ENCODE measurements at places on chromosomes 11 and 22.

DNA sequence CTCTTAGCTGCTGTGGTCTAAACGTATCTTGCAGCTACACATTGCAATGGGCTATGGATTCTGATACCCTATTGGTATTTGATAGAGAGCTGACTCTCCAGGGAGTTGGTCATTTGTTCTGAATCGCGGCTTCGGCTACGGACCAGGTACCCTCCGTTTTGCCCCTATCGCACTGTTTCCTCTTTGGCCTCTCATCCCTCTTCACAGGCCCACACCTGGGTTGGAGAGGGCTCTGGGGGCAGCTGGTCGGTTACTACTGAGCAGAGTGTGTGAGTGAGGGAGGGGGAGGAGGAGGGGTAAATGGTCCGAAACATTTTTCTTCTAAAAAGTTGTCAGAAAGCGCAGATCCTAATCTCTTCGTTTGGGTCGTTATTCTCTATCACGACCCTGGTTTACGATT is 48.8 kb upstream of the HSD17B12 start:
- no peak for DNase-seq

- DNase-seq: no peak
Observed at GRCh38 chr22:39689421-39689820, 118.9 kb downstream of the CACNA1I start.

- DNase-seq: no peak
Observed at GRCh38 chr11:18265949-18266348, at the start of gene SAA1. SAA1 (plus strand) TSS chr11:18266264; CDS start chr11:18266888, 624 bp downstream.

GRCh38 chr22:37109242-37109917 is at the start of gene TMPRSS6:
TMPRSS6 (minus strand) TSS chr22:37109713; CDS start chr22:37103417, 6,296 bp downstream.
- no peak for DNase-seq

GRCh38 chr22:17086788-17087497 is 2.1 kb downstream of the IL17RA start:
- no peak for DNase-seq

DNA sequence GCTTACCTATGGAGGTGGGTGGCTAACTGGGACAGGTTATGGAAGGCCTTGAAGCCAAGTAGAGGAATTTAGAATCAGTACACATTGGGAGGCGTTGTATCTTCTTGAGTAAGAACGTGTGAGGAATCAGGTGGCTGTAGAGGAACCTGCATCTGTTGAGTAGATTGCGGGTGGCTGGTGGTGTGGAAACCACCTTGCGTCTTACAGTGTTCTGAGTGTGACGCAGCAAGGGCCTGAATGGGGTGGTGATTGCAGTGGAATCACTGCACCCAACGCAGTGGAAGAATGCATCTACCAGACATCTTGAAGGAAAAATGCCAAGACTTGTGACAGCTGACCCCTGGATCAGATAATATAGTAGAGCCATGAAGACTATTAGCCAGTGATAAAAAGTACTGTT is 110.8 kb upstream of the NNMT start:
- no peak for DNase-seq

GRCh38 chr22:35839841-35840301 is 122.2 kb downstream of the APOL5 start:
- DNase-seq: peak; percentile 26

DNA sequence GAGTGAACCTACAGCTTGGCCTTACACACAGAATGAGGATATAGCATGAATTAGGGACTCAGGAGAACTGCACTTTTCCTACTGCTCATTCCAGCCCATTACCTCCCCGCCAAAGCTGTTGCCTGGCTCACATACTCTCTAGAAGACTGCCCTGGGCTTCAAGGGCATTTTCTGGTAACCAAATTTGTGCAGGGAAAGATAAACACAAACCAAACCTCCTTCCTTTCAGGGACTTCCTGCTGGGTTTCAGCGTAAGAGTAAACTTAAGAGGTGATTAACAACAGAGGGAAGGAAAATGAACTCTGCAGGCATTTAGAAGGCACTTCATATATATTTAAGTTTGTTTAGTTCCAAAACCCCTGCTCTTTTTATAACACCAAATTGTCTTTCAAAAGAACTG is 194.9 kb downstream of the SWAP70 start:
- DNase-seq: peak; percentile 58

DNA sequence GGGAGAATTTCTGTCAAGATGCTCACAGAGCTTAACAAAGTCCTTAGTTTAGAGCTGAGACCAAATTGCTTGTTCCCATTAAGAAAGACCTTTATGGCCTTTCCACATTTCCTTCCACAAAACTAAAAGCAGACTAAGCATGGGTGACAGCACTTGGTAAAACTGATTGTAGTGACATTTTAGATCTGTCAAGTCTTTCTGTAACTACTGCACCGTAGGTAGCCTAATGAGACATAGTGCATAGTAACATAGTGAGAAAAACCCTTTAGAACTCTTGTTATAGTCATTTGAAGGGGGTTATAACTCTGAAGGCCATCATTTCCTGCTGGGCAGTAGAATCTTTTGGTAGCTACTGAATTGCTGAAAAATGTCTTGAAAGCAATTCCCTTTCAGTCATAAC is 990.9 kb upstream of the CNTN5 start:
- no peak for DNase-seq

GRCh38 chr11:71139516-71140205 is 112.7 kb downstream of the SHANK2 start:
- DNase-seq: no peak

DNA sequence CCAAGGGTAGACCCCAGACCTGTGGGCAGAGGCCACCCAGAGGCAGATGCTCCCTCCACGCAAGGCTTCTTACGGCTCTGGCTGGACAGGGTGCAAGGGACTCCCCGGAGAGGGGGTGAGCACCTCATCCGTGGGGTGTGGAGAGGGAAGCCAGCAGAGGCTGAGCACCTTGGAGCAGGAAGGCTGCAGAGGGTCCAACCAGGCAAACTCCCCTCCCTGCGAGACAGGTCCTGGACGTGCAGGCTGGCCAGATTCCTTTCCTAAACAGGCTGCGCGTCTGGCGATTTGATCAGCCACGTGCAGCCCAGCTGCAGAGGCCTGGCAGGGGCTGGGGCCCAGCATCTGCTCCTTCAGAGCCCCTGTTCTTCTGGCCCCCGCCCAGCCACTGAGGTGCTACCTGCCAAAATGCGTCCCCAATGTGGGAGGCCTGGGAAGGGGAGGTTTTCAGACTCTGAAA is 49.3 kb downstream of the WNT11 start:
- DNase-seq: no peak

All from fibroblast of skin of scalp (primary cell).